ENCODE measurements at places on chromosomes 11 and 22.

DNA sequence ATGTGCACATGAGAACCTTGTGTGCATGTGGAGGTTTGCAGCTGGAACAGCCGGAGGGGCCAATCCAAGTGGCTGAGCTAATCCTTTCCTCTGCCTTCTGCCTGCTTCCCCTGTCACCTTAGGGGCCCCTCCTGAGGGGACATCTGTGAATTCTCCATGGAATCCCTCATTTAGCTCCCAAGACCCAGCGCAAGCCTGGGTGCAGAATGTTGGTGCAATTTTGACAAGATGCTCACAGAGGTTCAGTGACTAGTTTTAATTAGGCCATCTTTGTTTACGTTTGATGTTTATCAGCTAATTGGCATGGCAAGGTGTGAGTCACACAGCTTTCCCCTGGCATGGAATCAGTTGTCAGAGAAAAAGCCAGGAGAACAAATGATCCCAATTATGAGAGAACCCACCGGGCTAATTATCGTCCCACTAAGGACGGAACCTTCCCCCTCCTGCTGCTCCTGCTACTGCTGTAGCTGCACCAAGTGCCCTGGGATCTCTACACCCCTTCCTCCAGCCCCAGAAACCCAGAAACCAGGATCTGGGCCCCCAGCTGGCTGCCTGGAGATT is 63.6 kb upstream of the PAX6 start:
- no peak for DNase-seq

- DNase-seq: no peak
These were observed 44.5 kb downstream of the SOX6 start for GRCh38 chr11:16311831-16312230.

GRCh38 chr22:46362203-46362933 is 26.9 kb downstream of the TRMU start:
- DNase-seq: no peak

GRCh38 chr22:44479662-44480061 is 18.4 kb downstream of the RTL6 start:
- peak; percentile 22 for DNase-seq

DNA sequence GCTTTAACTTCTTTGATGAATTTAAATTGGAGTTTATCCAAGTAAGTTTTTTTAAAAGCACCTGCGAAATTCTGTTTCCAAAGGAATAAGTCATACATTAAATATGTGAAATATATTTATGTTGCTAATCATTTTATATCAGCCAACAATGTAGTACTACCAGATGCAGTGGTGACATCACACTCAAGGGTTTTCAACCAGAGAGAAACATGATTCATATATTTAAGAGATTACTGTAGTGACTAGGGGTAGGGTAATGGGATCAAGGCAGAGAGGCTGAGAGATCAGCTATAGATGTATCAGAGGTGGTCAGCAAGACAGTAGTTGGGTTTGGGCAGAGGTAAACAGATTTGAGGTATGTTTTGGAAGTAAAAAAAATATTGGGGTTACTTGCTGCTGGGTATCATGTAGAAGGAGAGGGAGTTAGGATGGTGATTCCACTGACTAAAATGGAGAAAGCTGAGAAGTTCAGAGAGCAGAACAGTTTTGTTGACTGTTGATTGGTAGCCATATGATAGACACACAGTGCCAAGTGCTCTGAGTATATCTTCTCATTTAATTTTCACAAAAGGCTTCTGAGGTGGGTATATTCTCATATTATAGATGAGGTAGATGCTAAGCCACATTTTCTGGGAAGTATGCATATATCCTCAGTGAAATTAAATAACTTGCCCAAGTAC is 39.4 kb downstream of the CEP57 start:
- no peak for DNase-seq

DNA sequence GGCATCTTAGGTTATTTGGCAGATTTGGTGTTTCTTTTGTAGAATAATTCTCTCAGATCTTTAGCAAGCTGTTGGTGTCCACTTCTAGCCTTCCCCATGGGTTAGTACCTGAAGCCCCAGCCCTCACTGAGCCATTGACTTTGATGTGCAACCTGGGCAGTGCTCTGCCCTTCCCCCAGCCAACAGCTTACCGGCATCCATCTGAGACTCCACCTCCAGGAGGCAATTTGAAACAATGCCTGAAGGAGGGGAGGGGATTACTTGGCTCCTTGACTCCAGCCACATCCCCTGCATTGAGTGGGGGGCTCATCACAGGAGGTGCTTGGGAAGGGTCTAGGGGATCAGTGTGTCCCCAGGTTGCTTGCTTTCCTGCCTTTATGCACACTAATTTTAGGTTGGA is 114.8 kb downstream of the TRIM29 start:
- no peak for DNase-seq

- no peak for DNase-seq
These were observed 2.5 kb downstream of the FKBP2 start for GRCh38 chr11:64243236-64243854.

DNA sequence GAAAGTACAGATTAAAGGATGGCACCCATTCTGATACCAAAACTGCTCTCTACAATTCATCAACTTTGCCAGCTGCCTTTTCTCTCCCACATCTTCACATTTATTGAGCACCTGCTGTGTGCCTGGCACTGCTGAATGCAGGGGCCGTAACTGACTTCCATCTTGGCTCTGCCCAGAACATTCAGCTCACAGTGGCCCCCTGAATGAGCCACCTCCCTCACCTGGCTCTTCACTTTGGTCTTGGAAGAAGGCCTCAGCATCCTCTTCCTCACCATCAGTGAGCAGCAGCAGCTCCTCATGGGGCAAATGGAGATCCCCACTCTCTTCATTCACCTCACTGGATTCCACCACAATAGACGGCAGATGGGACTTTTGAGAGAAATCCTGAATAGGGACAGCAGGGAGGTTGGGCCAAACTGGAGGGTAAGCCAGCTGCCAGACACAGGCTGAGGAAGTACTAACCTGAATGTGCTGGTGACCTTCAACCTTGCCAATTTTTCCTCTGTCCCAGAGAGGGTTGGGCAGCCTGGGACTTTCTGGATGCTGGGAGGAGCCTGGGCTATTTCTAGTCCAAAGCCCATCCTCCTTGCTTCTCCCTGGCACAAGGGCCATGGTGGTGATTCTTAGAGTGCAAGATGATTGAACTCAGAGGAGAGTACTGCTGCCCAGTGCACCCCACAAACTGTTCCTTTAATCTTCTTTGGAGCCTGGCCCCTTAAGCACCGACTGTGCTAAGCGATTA is 1.9 kb upstream of the UQCC3 start:
- no peak for DNase-seq

- DNase-seq: no peak
These were observed 7.5 kb downstream of the HSPA8 start for GRCh38 chr11:123054301-123055065.

Measured in stimulated activated effector memory CD8-positive, alpha-beta T cell treated with anti-CD3 and anti-CD28 coated beads, Interleukin-12 subunit alpha, Interleukin-12 subunit beta, amount 100 ng/mL, for 72 hours (primary cell).